G401 (cell line): ENCODE measurements at places on chromosomes 7 and 10.

- DNase-seq = no peak
Observed at GRCh38 chr7:70710011-70710480, 421.9 kb upstream of the GALNT17 start.

DNA sequence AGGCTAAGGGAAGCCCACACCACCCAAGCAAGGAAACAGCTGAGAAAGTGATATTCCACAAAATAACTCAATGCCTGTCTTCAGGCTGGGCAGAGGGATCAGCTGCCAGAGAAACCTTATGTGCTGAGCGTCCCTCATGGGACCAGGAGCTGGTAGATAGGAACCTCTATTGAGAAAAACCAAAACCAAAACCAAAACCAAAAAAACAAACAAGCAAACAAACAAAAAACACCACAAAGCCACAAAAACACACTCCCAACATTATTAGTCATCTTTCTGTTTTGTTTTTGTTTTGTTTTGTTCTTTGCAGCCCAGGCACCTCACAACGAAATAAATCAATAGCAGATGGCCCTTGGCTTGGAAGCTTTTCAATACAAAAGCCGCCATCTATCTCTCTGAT lies 760.8 kb upstream of the CELF2 start:
- no peak for DNase-seq

DNA sequence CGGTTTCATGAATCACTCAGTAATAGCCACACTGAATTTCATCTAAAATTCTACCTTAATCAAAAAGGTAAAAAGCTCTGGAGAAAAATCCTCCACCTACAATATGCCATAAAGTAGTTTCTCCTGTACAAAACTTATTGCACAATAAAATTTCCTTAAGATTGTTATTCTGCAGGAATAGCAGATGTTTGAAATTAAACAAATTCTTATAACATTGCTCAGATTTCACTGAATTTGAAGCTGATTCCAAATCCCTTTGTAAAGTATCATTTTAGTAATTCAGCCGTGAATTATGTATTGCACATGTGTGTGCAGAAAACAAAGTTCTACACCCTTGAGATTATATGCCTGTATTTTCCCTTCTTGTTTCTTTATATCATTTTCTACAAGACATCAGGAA lies 123.8 kb downstream of the AMPH start:
- no peak for DNase-seq

GRCh38 chr7:135731-136645 lies 56.4 kb upstream of the FAM20C start:
- DNase-seq = no peak

DNA sequence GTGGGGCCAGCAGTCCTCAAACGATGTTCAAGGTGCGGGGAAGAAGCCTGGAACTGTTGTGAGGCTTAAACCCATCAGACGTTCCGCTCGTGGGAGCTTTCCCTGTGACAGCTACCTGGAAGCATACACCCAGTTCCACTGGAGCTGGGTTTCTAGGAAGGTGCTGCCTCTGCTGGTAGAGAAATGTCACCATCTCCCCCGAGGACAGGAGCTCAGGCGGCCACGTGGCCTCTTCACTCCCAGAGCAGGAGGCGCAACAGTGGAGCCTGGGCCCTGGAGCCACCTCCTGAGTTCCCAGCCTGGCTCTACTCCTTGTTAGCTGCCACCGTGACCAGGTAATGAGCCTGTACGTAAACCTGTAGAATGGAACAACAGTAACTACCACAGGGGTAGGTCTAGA lies 156.1 kb downstream of the ADARB2 start:
- DNase-seq = no peak

DNA sequence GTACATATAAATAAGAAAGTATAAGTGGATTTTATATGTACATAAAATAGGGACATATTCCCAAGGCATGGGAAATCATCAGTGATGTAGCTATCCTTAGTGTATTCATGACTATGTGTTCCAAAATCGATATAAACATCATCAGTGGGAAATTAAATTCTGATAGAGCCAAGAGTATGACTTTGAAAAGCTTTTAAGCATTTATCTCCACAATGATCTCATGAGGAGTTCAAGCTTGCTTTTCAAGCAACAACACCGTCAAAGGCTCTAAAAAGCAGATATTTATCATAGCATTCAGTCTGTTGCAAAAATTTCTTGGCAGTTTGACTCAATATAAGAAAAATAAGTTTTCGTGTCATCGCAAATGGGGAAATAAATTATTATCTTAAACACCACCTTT lies 14.5 kb upstream of the NEBL start:
- no peak for DNase-seq
